ENCODE measurements at places on chromosomes 7 and 10.

DNA sequence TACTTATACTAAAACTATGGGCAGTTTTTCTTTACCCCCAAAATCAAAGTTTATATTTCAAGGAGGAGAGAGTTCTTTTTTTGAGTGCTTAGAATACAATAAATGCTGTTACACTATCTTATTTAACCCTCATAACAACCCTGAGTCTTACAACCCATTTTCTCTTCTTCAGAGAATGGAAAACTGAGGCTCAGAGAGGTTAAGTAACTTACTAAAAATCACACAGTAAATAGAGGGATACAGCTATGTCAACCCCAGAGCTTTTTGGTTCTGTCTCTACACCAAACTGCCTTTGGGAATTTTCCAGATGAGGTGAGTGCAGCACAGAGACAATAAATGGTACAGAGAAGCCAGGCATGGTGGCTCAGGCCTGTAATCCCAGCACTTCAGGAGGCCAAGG lies 25.6 kb upstream of the PIK3AP1 start:
- no peak for DNase-seq

DNA sequence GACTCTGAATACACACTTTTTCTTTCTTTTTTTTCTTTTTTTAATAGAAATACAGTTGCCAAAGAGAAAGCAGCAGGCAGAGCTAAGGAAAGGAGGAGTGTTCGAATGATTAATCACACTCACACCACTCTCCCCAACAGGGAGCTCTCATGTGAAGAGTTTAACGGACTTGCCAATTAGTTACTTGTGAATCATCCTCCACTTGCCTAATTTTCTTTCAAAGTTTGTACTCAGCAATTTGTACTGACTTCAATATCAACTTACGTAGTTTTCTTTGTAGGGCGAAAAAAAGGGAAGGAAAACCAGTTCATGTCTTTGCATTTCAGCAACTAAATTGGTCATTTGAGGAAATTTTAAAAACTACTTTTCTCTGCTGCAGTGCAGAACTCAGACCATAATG lies 109.2 kb downstream of the PIP4K2A start:
- DNase-seq = no peak

DNA sequence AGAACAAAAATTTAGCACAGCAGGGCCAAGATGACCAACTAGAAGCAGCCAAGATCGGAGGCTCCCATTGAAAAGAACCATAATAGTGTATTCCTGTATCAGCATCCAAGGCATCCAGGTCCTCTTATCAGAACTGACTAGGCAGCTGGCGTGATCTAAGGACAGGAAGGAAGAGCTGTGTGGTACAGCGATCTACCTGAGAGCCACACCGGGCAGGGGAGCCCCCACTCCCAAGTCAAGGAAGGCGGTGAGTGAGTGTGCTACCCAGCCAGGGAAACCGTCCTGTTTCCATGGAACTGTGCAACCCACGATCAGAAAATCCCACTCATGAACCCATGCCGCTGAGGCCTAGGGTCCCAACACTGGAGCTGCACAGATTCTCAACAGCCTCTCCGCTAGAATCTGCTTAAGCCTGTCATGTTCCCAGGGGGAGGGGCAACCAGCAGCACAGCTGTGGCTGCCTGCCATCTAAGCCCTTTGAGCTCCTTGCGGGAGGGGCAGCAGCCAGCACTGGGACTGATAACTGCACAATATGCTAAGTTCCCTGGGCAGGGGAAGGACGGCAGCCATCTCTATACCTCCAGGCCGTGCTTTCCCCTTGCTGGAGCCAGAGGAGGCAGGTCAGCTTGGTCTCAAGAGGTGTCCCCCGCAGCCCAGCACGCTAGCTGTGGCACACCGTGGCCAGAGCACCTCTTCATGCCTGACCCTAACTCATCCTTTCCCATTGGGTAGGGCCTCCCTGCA lies 213.0 kb upstream of the SMIM30 start:
- DNase-seq = no peak

GRCh38 chr7:80869821-80870751 lies 48.8 kb downstream of the SEMA3C start:
- DNase-seq = no peak

GRCh38 chr10:132616170-132616995 lies 78.8 kb downstream of the INPP5A start:
- DNase-seq = no peak

GRCh38 chr7:50303335-50304128 lies 984 bp upstream of the IKZF1 start:
- DNase-seq = no peak

- no peak for DNase-seq
These were observed 27.4 kb upstream of the SYPL1 start for GRCh38 chr7:106139265-106140251.

- no peak for DNase-seq
These were observed 339.9 kb downstream of the CXCL12 start for GRCh38 chr10:44045020-44045419.

DNA sequence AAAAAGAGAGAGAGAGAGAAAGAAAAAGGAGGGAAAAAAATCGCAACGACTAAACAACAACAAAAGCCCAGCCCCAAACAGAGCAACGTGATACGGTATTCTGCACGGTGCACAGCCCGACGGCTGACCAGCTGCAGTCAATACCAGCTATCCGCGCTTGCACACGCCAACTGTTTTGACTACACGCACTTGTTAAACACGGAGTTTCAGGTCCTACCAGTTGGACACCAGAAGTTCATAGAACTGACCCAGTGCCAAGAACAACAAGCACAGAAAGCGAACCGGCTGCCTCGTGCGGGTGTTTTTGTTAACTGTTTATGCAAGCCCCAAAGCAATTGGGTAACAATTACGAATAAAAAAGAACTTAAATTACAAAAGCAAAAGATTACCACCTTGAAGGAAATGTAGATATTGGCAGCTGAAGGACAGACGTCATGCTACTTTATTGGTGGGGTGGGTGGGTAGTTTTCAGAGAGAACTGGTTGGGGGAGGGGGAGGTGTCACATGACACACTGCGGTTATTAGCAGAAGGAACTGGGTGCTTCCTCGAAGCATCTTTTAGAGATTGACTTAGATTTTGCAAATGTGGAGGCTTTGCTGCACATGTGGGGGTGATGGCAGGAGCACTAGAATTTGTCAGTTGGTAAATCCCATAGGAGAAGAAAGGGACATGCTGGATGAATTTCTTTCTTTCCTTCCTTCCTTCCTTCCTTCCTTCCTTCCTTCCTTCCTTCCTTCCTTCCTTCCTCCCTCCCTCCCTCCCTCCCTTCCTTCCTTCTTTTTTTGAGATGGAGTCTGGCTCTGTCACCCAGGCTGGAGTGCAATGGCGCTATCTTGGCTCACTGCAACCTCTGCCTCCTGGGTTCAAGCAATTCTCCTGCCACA lies 110.6 kb upstream of the EFCAB10 start:
- no peak for DNase-seq

DNA sequence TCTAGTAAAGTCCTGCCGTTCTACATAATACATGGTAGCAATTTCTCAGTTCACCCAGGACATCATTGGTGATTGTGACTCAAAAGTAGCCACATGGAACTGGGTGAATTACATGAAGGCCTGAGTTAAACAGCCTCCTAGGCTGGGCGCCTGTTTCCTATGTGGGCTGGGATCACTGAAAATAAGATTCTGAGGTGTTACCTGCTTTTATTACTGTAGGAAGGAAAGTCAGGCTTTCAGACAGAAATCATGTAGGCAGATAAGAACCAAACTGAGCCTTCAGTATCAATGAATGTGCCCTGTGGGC lies 160.4 kb downstream of the CAMK1D start:
- no peak for DNase-seq

DNA sequence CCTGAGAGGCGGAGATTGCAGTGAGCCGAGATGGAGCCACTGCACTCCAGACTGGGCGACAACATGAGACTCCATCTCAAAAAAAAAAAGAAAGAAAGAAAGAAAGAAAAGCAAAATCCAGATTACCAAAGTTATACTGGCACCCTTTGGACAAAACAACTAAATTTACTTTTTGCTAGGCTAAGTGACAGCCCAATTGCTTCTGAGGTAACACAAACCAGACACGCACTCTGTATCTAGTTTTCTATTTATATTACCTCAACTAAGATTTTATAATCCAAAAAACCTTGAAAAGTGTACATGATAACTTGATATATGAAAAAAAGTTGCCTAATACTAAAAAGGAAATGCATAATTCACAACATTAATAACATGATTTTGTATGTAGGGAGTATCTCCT lies 12.9 kb downstream of the UBE2H start:
- DNase-seq = no peak

GRCh38 chr10:34121125-34121753 lies 693.9 kb downstream of the PARD3 start:
- no peak for DNase-seq

GRCh38 chr7:936386-937054 lies 18.0 kb downstream of the ADAP1 start:
- DNase-seq = peak; percentile 46

DNA sequence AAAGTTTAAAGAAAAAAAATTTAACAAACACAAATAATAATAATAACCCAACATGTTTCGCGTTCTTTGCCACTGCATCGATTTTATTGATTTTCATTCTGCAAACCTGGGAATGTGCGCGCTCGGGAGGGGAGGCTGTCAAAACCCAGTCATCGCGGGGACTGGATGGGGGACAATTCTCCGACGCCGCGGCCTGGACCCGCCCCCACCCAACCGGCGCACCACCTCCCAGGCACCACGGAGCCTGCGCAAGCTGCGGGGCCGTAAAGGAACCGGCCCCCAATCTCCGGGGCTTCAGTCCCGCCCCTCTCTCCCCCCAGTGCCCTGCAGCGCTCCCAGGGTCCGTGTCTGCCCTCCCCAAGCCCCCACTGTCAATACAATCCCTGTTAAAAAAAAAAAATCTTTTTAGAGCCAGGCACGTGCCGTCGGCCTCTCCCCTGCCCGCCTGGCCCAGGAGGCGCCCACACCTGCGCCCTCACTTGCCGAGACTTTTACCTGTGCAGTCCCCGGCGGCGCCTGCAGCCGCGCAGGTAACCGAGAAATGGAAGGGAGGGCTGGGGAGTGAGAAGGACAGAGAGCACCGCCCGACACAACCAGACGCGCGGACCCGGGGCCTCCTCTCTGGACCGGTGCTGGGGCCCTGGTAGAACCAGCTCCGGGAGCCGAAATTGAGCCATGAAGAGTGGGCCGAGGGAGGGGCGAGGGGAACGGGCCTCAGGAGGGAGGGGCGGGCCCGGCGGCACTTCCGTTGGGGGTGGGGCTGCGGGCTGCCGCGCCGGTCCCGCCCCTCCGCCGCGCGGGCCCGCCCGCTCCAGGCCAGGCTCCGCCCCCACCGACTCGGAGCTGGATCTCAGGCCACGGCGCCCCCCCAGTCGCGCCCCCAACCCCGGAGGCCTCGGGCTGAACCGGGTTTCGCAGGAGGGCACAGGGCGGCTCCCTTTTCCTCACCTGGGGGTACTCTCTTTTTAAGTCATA lies 7.6 kb upstream of the ZNF503 start:
- peak; percentile 36 for DNase-seq

DNA sequence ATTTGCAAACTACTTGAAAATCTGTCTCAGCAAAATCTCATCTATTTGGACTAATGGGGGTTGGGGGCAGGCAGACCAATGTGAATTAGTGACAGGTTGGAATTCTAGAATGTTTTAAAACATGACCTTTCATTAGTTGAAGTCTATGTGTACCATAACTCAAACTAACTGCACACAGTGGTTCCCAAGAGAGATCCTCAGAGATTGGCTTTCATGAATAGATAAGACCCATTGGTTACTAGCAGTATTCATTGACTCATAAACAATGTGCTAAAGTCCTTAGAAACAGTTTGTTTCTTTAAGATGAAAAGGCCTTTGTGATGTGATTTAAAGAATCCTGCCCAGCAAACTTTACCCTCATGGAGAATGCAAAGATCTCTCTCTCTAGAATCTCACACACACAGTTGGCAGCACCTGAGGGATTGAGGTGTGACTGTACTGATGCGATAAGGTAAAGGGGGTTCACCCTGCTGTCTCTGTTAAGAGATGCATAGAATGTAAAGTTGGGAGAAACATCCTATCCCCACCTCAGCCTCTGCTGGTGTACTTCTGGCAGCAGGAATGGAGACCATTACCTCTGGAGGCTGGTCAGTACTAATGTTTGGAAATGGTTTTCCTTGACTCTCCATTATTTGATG lies 70.7 kb downstream of the ZNF92 start:
- no peak for DNase-seq

DNA sequence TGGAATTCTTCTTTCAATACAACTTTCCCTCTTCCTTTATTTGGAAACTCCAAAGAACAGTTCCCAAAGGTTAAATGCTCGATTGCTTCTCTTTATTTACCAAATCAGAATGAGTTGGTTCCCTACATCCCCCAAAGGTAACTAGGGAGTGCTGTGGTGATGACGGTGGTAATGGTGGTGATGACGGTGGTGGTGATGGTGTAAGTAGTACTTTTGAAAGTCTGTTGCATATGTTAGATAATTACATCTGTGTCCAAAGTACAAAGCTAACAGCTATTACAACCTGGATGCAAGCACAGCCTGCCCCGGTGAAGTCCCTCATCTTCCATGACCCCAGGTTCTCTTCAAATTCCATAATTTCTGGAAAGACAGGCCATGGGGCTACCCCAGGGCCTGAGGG lies 115.1 kb downstream of the TNS3 start:
- no peak for DNase-seq

DNA sequence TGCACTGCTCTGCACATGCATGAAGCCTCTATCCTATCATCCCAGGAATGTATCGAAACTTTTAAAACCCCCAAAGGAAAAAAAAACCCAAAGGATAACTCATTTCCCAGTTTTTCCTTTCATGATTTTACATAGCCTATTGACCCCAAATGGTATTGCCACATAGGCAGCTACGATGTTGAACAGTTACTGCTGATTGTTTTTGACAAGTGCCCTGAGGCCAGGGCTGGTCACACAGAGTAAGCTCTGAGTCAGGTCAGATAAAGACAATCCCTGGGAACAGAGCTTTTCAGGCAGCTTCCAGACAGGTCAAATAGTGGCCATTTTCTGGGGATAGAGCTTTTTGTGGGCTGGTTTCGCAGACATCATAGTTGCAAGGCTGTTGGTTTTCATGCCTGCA lies 52.1 kb downstream of the MYL10 start:
- DNase-seq = no peak

DNA sequence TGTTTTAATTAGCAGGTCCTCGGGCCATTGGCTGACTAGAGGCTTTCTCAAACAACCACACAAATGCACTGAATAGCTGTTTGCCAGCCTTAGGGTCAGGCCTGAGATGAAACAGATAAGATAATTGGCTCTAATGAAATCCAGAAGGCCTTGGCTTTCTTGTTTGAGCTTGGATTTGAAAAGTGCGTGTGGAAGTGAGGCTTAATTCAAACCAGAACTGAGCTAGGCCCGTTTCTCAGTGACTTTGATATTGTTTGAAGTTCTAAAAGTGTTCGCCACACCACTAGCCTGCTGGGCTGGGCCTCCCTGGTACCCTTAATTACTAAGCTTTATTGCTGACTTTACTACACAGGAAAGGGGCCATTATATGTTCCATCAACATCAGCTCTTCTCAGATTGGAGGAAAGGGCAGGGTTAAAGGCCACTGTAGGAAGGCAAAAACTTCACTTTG lies 270.6 kb downstream of the TWIST1 start:
- DNase-seq = no peak

DNA sequence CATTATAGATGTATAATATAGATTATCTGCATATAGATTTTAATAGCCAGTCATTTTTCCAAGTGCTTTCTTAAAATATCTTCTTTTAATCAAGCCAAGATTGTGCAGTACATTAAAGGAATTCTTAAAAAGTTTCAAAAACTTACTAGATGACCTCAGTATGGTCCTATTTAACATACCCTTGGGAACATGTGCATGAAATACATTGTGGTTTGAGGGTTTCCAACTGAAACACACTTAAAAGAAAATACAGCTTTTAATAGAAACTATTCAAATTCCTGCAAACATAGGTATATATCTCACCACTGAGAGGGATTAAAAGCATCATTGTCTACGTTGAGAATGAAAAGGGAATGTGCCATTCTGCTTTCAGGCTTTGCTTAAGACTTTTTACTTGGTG lies 364.9 kb downstream of the SUGCT start:
- no peak for DNase-seq

All from NCI-H1436 treated with DMSO at 0.1 percent for 48 hours (cell line).